Mesothelial cell of epicardium (in vitro differentiated cells): ENCODE measurements at places on chromosomes 3 and 15.

DNA sequence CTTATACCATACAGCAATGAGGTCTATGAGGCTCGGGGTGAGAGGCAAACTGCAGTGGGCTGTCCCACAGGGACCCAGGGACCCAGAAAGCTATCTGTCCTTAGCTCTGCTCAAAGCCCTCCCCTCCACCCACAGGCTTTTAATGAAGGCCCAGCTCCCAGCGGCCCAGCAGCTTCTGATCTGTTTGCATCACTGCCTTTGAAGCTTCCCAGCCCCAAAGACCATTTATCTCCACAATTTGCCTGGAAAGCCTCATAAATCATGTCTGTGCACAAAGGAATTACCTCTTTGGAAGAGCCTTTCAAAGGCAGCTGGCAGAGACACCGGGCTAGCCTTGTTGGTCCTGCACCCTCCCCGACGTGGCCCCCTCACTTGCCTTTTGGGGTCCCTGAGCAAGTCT is 123.9 kb downstream of the RAB11A start:
- H3K4me3 ChIP-seq = no peak overlapping the region
- no peak for DNase-seq
- H3K27ac ChIP-seq = no peak overlapping the region
- H3K27me3 ChIP-seq = peaks cover 3% of the 10 kb centered on the region
- H3K36me3 ChIP-seq = no peaks in the 10 kb centered on the region

DNA sequence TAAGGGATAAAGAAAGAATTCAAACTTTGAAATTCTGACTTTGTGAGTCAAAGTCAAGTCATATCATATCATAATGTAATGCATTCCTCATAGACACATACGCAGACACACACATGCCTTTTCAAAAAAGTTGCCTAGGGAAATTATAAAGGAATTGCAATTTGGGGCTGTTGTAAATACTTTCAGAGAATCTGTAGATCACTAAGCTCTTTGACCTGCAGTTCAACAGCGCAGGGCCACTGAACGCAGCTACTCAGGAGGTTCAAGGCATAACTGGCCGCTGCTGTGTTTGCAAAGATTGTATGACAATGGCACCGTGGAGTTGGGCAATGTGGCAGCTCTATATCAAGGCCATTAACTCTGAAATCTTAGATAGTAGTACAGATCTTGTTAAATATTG is 188.4 kb upstream of the THRB start:
- peaks cover 55% of the 10 kb centered on the region for H3K4me1 ChIP-seq
- H3K4me3 ChIP-seq = no peak overlapping the region
- DNase-seq = no peak
- no peaks in the 10 kb centered on the region for H3K36me3 ChIP-seq
- no peaks in the 10 kb centered on the region for H3K27me3 ChIP-seq

- no peak overlapping the region for H3K4me3 ChIP-seq
- no peak for DNase-seq
- H3K27me3 ChIP-seq = peaks cover 5% of the 10 kb centered on the region
- no peaks in the 10 kb centered on the region for H3K4me1 ChIP-seq
- no peak overlapping the region for H3K27ac ChIP-seq
- no peaks in the 10 kb centered on the region for H3K36me3 ChIP-seq
These were observed 50.5 kb downstream of the HRH1 start for GRCh38 chr3:11204697-11205348.

- H3K27ac ChIP-seq = peak overlapping the region; percentile 96
- peaks cover 23% of the 10 kb centered on the region for H3K36me3 ChIP-seq
- no peak for DNase-seq
- H3K4me1 ChIP-seq = peaks cover 65% of the 10 kb centered on the region
These were observed 14.0 kb downstream of the CHD2 start for GRCh38 chr15:92914103-92914499.

DNA sequence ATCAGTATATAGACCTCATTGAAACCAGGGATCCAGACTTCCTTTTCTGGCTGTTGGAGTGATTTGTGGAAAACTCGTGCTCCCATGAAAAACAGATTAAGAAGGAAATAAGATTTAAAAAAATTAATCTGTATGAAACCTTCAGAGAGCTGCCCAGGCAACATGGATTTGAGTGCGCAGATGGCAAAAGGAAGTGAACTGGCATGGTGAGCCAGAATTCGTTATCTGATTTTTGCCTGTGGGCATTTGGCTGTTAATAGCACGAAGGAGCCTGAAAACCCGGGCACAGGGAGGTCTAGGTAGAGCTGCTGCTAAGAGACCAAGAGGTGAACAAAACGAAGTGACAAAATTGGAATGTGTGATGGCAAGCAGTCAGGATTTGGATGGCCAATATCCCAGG is 19.1 kb upstream of the SPINK8 start:
- DNase-seq = no peak
- H3K36me3 ChIP-seq = no peaks in the 10 kb centered on the region
- H3K4me3 ChIP-seq = no peak overlapping the region

GRCh38 chr15:51992953-51993352 is 21.4 kb upstream of the LEO1 start:
- no peaks in the 10 kb centered on the region for H3K27me3 ChIP-seq
- H3K36me3 ChIP-seq = no peaks in the 10 kb centered on the region
- no peak overlapping the region for H3K4me3 ChIP-seq
- no peaks in the 10 kb centered on the region for H3K4me1 ChIP-seq
- H3K27ac ChIP-seq = no peak overlapping the region
- DNase-seq = no peak

- no peaks in the 10 kb centered on the region for H3K27me3 ChIP-seq
- peak overlapping the region; percentile 74 for H3K27ac ChIP-seq
- no peak overlapping the region for H3K4me3 ChIP-seq
- H3K4me1 ChIP-seq = peaks cover 55% of the 10 kb centered on the region
- peaks cover 18% of the 10 kb centered on the region for H3K36me3 ChIP-seq
These were observed 27.8 kb downstream of the FNDC3B start for GRCh38 chr3:172066880-172067796.

- DNase-seq = no peak
- H3K36me3 ChIP-seq = no peaks in the 10 kb centered on the region
- H3K27me3 ChIP-seq = peaks cover 8% of the 10 kb centered on the region
- H3K4me1 ChIP-seq = no peaks in the 10 kb centered on the region
These were observed 45.8 kb downstream of the SCN5A start for GRCh38 chr3:38603731-38604131.

- H3K27ac ChIP-seq = no peak overlapping the region
- no peak overlapping the region for H3K4me3 ChIP-seq
- peaks cover 15% of the 10 kb centered on the region for H3K4me1 ChIP-seq
- DNase-seq = no peak
- no peaks in the 10 kb centered on the region for H3K27me3 ChIP-seq
These were observed 85.4 kb downstream of the ZNF385D start for GRCh38 chr3:21665444-21666100.
